ENCODE measurements at places on chromosomes 2 and 18. TPM values are rescaled to one million over a fixed set of nuclear protein-coding genes. Genes with fewer than 3 reads are reported as not detected.

- peak overlapping the region; percentile 54 for H3K27ac ChIP-seq
- DNase-seq: peak; percentile 15
- no peaks in the 10 kb centered on the region for H3K36me3 ChIP-seq
- no peaks in the 10 kb centered on the region for H3K27me3 ChIP-seq
- H3K4me1 ChIP-seq: peaks cover 5% of the 10 kb centered on the region
- no peak overlapping the region for H3K4me3 ChIP-seq
Measured at GRCh38 chr2:207143215-207144172, 22.3 kb downstream of the KLF7 start.

Gene PLB1
- 1.3 TPM for polyA plus RNA-seq

Gene NPHP1
- 0.67 TPM for polyA plus RNA-seq

DNA sequence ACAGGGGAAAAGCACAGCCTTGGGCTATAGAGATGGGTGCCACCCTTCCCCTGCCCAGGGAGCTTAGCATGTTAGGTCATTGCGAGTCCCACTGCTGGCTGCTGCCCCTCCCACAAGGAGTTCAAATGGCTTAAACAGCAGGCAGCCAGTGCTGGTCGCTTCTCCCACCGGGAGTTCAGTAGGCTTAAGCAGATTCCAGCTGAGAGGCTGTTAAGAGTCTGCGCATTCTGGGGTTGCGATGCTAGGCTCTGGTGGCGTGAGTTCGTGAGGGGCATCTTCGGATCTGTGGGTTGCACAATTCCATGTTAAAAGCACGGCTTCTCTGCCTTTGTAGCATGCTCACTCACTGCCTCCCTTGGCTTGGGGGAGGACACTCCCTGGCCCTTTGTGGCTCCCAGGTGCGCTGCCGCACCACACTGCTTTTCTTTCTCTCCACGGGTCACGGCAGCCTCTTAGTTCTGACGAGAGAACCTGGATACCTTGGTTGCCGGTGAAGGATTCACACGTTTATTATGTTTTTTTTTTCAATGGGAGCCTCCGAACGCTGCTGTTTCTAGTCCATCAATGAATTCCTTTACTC lies 93.2 kb downstream of the UNC80 start:
- DNase-seq: no peak
- no peak overlapping the region for H3K4me3 ChIP-seq

DNA sequence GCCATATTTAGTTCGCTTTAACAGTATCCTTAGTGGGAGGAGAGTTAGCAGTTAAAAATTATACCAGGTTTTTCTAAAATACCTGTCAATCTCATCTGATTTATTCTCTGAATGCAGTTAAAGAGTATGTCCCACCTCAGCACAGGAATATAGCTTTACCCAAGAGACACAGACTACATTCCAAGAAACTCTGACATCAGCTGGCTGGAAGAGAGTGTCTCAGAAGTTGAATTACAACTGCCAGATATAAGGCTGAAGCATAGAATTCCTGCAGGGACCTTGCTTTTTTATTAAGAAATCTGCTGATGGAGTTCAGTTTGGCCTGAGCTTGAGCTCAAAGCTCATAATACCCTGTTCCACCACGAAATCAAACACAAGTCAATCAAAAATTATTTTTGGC lies 25.4 kb upstream of the CNTNAP5 start:
- H3K4me3 ChIP-seq: no peak overlapping the region
- no peak for DNase-seq
- no peaks in the 10 kb centered on the region for H3K27me3 ChIP-seq
- H3K36me3 ChIP-seq: no peaks in the 10 kb centered on the region
- H3K27ac ChIP-seq: no peak overlapping the region
- no peaks in the 10 kb centered on the region for H3K4me1 ChIP-seq

DNA sequence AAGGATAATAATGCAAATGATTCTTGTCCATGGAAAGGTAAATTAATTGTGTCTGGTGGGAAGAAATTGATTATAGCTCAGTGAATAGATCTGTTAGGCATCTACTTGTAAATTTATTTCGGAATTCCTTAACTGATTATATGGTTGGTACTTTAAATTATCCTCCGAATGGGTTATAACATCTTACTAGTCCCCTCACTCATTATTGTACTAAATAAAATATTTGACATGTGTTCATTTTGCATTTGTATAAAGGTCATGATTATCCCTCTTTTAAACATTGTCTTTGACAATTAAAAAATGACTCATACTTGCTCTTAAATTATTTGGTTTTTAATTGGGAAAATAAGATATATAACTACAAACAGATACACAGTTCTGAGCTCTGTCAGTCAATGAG lies 47.4 kb downstream of the CAVIN2 start:
- peaks cover under 1% of the 10 kb centered on the region for H3K27me3 ChIP-seq
- no peaks in the 10 kb centered on the region for H3K4me1 ChIP-seq
- no peaks in the 10 kb centered on the region for H3K36me3 ChIP-seq
- DNase-seq: no peak
- no peak overlapping the region for H3K4me3 ChIP-seq

Gene TMEM247
- not detected for polyA plus RNA-seq

Gene CROCC2
- 0.13 TPM for polyA plus RNA-seq

- peaks cover 61% of the 10 kb centered on the region for H3K4me1 ChIP-seq
- peaks cover 15% of the 10 kb centered on the region for H3K36me3 ChIP-seq
- DNase-seq: peak; percentile 82
- H3K27ac ChIP-seq: no peak overlapping the region
- no peaks in the 10 kb centered on the region for H3K27me3 ChIP-seq
Measured at GRCh38 chr2:218284106-218284811, 8.0 kb downstream of the TMBIM1 start.

GRCh38 chr18:25518716-25519053 lies 166.7 kb upstream of the ZNF521 start:
- DNase-seq: no peak
- H3K4me3 ChIP-seq: no peak overlapping the region
- no peaks in the 10 kb centered on the region for H3K36me3 ChIP-seq
- no peaks in the 10 kb centered on the region for H3K27me3 ChIP-seq
- H3K4me1 ChIP-seq: no peaks in the 10 kb centered on the region

DNA sequence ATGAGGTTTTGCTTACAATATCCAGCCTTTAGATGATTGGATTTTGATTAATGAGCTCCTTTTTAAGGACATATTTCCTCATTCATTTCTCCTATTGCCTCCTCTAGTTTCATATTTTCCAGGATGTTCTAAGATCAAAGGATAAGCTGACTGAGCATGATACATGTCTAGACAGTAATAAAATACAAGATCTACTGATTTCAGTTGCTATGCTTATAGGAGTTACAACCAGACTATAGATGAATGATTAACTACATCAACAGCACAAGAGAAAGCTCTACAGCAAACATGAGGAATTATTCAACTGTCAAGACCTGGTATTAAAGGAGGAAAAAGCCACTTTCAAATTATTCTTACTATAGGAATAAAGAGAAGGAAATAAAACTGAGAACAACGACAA lies 85.0 kb upstream of the LINC00305 start:
- no peaks in the 10 kb centered on the region for H3K4me1 ChIP-seq
- H3K27me3 ChIP-seq: no peaks in the 10 kb centered on the region
- H3K27ac ChIP-seq: no peak overlapping the region
- H3K36me3 ChIP-seq: no peaks in the 10 kb centered on the region
- no peak overlapping the region for H3K4me3 ChIP-seq

Gene CNDP1
- polyA plus RNA-seq: 11.9 TPM

Gene GAREM1
- 4.5 TPM for polyA plus RNA-seq

Gene BOLL
- 0.18 TPM for polyA plus RNA-seq

GRCh38 chr2:73232403-73233153 lies 461 bp downstream of the PRADC1 start:
- H3K4me1 ChIP-seq: peaks cover 3% of the 10 kb centered on the region
- peak overlapping the region; percentile 51 for H3K4me3 ChIP-seq
- no peak for DNase-seq
- H3K27me3 ChIP-seq: no peaks in the 10 kb centered on the region
- peaks cover 5% of the 10 kb centered on the region for H3K36me3 ChIP-seq
- peak overlapping the region; percentile 55 for H3K27ac ChIP-seq

DNA sequence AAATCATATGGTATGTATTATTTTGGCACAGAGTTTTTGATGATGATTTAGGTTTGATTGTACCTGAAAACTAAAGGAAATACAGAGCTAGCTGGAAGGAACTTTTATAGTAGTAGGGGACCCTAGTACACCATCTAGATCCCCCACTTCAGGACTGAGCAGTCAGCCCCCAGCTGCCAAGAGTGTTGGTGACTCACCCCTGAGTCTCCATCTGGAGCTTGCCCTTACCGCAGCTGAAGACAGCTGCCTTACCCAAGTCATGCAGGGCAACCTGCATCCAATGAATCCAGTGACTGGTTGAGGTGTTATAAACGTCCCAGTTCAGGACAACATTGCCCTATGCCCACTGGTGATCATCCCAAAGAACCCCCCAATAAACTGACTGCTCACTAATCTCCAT lies 15.3 kb downstream of the PMS1 start:
- H3K27me3 ChIP-seq: no peaks in the 10 kb centered on the region
- no peak overlapping the region for H3K27ac ChIP-seq
- peaks cover 8% of the 10 kb centered on the region for H3K36me3 ChIP-seq
- no peak for DNase-seq
- no peaks in the 10 kb centered on the region for H3K4me1 ChIP-seq

DNA sequence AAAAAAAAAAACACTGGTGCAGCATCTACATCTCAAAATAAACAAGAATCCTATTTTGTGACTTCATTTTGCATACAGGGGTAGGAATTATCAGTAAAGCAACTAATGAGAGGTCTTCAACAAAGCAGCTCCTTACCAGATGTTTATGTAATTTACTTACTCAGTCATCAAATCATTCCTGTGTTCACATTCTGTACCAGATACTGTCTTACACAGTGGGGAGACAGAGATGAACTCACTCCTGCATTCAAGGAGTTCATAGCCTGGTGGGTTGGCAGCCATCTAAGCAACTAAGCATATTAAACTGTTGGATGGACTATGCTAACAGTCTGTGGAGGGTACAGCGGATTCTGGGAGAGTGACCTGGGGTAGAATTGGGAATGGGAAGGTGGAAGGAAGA lies 169.0 kb downstream of the OSR1 start:
- no peak overlapping the region for H3K4me3 ChIP-seq
- no peaks in the 10 kb centered on the region for H3K27me3 ChIP-seq
- H3K27ac ChIP-seq: no peak overlapping the region
- no peaks in the 10 kb centered on the region for H3K4me1 ChIP-seq
- H3K36me3 ChIP-seq: no peaks in the 10 kb centered on the region
- no peak for DNase-seq

DNA sequence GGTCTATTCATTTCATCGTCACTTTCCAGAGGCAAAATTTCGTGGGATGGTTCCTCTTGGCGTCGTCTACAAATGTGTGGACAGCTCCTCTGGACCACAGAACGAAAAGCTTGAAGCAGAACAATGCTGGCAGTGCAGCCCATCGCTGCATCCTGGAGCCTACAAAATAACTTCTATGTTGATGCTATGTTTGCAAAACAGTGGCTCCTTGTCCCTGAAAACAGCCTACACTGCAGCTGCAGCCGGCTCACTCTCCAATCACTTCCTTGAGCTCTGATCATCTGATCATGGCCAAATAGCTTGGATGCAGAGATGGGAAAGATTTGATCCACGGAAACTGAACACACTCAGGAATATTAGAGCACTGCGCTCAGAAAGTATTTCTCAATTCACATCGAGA lies 60.0 kb downstream of the DOCK10 start:
- DNase-seq: no peak
- no peak overlapping the region for H3K4me3 ChIP-seq
- H3K36me3 ChIP-seq: no peaks in the 10 kb centered on the region
- no peaks in the 10 kb centered on the region for H3K27me3 ChIP-seq

- peaks cover 9% of the 10 kb centered on the region for H3K36me3 ChIP-seq
- no peak for DNase-seq
- H3K4me1 ChIP-seq: no peaks in the 10 kb centered on the region
- no peak overlapping the region for H3K4me3 ChIP-seq
- H3K27ac ChIP-seq: no peak overlapping the region
Measured at GRCh38 chr2:64632835-64633819, 20.6 kb downstream of the SERTAD2 start.

Gene SIX3
- polyA plus RNA-seq: not detected

GRCh38 chr2:117771969-117772630 lies 42.4 kb upstream of the DDX18 start:
- no peak overlapping the region for H3K4me3 ChIP-seq
- H3K27me3 ChIP-seq: no peaks in the 10 kb centered on the region
- no peaks in the 10 kb centered on the region for H3K4me1 ChIP-seq
- peak; percentile 36 for DNase-seq
- H3K27ac ChIP-seq: no peak overlapping the region

- DNase-seq: no peak
- no peaks in the 10 kb centered on the region for H3K27me3 ChIP-seq
- H3K4me3 ChIP-seq: no peak overlapping the region
- H3K27ac ChIP-seq: no peak overlapping the region
- no peaks in the 10 kb centered on the region for H3K4me1 ChIP-seq
- no peaks in the 10 kb centered on the region for H3K36me3 ChIP-seq
Measured at GRCh38 chr2:64036034-64036705, 16.9 kb upstream of the VPS54 start.

- H3K27me3 ChIP-seq: no peaks in the 10 kb centered on the region
- H3K36me3 ChIP-seq: peaks cover 3% of the 10 kb centered on the region
- peak overlapping the region; percentile 88 for H3K27ac ChIP-seq
- peaks cover 4% of the 10 kb centered on the region for H3K4me1 ChIP-seq
- H3K4me3 ChIP-seq: peak overlapping the region; percentile 84
Measured at GRCh38 chr2:189783451-189783926, 650 bp downstream of the ORMDL1 start.

- H3K4me1 ChIP-seq: no peaks in the 10 kb centered on the region
- no peaks in the 10 kb centered on the region for H3K27me3 ChIP-seq
- no peak overlapping the region for H3K4me3 ChIP-seq
- no peaks in the 10 kb centered on the region for H3K36me3 ChIP-seq
- DNase-seq: no peak
- no peak overlapping the region for H3K27ac ChIP-seq
Measured at GRCh38 chr2:121818546-121818945, 63.1 kb downstream of the TSN start.

- peaks cover 2% of the 10 kb centered on the region for H3K27me3 ChIP-seq
- H3K4me1 ChIP-seq: peaks cover 10% of the 10 kb centered on the region
- no peak overlapping the region for H3K27ac ChIP-seq
- no peak overlapping the region for H3K4me3 ChIP-seq
- DNase-seq: no peak
- H3K36me3 ChIP-seq: no peaks in the 10 kb centered on the region
Measured at GRCh38 chr2:62453955-62454354, 52.0 kb downstream of the TMEM17 start.

All from small intestine (tissue), 16 donors.